ENCODE measurements at places on chromosomes 1 and 21.

- DNase-seq = no peak
Observed at GRCh38 chr1:109567877-109568672, 19.7 kb downstream of the GNAI3 start.

DNA sequence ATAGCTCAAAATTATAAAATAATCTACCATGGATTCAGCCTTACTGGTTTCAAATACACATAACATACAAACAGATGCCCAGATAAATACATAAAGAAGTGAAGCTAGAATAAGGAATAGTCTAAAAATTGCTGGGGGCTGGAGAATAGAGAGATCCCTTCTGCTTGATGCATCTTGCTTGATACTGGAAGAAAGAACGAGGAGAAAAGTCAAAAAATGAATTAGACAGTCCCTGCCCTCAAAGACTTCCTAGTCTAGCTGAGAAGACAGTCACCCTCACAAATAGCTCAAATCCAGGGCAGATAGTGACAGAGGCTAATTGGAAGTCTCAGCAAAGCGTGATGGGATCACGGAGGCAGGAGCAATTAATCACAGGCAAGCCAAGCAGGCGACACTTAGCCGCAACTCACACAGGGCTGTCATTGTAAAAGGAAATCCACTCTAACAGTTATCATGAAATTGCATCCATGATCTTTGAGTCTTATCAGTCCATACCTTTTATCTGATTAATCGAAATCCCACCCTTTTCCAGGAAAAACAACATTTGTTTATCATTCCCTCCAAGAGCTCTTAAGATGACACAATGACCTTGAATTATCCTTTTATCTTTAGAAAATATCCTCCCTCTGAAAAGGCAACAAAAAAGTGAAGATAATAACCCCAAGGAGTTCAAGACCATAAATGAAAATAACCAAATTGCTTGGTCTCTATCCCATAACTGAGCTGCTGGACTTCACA, 59.7 kb upstream of the TIAM1 start:
- no peak for DNase-seq

DNA sequence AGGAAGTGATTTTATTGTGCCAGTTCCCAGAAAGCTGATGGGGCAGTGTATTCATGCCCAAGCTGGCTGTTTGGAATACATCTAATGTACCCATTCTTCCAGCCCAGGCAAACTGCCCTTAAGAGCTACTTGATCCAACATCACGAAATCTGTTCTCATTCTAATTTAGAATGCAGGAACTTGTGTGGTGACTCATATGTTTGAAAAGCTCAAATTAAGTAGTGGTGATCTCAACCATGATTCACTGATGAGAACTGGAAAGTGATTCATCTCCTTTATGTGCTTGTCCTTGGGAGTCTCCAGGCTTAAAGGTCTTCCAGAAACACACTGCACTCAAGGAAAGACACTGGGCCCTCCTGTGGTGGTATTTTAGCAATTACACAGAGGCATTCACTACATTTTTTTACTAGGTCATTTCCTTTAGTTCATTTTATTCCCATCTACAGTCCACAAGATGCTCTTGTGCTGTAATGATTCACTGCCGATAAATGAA, 65.4 kb downstream of the RPE65 start:
- DNase-seq = peak; percentile 98

- DNase-seq = no peak
Observed at GRCh38 chr1:211320980-211321379, 5.7 kb upstream of the TRAF5 start.

GRCh38 chr1:207500306-207500705, 4.3 kb downstream of the CR1 start:
- DNase-seq = no peak

DNA sequence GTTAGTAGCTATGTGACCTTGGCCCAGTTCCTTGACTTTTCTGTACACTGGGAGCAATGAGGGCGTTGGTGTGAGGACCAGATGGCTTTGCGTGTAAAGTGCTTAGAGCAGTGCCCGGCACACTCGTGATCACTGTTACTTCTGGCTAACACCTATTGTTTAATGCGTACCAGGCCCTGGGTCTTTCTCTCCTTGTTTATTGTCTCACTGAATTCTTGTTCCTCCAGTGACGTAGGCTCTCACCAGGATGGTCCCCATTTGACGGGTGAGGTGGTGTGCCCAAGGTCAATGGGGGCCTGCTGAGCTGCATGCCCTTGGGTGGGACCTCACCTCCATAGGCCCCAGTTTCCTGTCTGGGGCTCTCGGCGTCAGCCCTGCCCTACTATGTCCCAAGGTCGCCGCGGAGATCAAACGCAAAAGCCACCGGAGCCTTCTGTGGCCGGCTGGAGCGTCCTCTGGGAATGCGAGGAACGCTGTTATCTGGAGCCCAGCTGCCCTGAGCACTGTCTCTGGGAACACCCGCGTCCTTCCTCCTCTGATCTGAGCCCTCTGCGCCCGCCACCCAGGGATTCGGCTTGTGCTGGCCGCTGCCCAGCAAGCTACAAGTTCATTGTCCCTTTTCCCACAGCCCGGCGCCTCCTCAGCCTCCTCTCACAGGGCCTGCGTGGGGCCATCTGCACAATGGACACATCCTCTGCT, 28.9 kb downstream of the ALPL start:
- DNase-seq = no peak

- no peak for DNase-seq
Observed at GRCh38 chr1:160437432-160438316, 37.3 kb downstream of the VANGL2 start.

- DNase-seq = no peak
Observed at GRCh38 chr1:248813546-248813945, 12.2 kb downstream of the SH3BP5L start.

DNA sequence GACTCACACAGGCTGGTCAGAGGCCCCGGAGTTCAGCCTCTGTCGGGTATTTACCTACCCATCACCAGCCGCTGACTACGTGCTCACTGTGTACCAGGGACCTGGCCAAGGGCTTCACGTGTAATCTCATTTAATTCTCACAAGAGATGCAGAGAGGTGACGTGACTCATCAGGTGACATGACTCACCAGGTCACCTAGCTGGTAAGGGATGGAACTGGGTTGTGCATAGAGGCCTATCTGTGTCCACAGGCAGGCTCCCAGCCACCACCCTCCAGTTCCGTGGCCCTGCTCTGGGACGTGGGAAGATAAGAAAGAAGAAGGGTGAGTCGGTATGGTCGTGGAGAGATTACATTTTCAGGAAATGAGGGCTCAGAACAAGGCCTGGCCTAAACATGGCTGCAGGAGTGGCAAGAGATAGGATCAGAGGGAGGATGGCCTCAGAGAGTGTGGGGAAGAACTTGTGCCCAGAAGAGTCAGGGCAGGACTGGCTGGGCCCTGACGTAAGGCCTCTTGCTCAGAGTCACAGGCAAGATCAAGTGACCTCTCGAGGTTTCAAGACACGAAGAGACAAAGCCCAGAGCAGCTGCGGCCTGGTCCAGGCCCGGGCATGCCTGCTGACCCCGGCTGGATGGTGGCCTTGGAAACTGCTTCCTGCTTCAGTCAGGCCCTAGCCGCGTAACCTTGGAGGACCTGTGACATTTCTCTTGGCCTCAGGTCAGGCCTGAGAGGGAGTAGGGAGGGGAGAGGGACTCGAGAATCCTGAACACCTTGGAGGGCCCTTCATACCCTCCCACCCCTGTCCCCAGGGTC, 52.7 kb upstream of the WASF2 start:
- DNase-seq = peak; percentile 62

- DNase-seq = no peak
Observed at GRCh38 chr21:42343556-42343955, 7.2 kb downstream of the TFF2 start.

DNA sequence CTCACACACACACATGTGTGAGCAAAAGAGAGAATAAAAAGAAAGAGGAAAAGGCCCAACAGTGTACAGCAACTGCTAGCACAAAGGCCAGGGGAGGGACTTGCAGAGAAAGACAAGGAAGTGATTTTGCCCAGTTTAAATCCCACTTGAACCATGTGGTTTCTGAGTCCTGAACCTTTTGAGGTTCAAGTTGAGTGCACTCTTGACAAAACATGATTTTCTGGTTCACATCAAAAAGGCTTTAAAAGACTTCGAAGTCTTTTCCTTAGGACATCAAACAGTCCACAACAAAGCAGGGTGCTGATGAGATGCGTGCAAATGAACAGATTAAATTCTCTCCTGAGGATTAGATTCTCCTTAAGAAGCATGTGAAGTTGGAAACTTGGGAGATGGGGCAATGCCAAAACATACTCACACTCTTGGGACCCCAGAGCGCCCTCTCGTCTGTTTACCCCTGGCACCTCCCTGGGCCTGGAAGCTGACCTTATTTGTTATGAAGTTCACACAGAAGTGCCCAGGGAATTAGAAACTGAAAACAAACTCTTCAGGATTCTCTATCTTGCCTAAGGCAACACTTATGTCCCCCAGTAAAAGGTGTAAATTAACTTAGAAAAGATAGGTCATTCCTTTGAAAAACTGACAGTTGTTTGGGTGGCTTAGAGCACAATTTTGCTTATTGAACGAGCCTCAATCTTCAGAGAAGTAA, 31.5 kb downstream of the RNF220 start:
- no peak for DNase-seq

- no peak for DNase-seq
Observed at GRCh38 chr1:16992675-16993074, 12.3 kb upstream of the MFAP2 start.

GRCh38 chr1:39332291-39332690, 127.8 kb downstream of the MACF1 start:
- DNase-seq = peak; percentile 16

DNA sequence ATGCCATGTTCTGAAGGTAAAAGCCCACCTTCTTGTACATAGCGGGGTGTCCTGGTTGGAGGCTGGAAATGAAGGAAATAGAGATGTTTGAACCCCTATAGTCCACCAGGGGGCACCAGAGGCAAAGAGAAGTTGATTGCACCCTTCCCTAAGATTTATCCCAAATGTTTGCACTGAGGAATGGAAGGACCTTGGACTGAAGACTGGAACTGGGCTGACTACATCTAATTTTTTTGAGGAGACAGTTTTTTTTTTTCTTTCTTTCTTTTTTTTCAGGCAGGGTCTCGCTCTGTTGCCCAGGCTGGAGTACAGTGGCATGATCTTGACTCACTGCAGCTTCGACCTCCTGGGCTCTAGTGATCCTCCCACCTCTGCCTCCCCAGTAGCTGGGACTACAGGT, 55.3 kb upstream of the EIF4G3 start:
- peak; percentile 79 for DNase-seq

- no peak for DNase-seq
Observed at GRCh38 chr1:236027104-236027503, 37.8 kb downstream of the NID1 start.

DNA sequence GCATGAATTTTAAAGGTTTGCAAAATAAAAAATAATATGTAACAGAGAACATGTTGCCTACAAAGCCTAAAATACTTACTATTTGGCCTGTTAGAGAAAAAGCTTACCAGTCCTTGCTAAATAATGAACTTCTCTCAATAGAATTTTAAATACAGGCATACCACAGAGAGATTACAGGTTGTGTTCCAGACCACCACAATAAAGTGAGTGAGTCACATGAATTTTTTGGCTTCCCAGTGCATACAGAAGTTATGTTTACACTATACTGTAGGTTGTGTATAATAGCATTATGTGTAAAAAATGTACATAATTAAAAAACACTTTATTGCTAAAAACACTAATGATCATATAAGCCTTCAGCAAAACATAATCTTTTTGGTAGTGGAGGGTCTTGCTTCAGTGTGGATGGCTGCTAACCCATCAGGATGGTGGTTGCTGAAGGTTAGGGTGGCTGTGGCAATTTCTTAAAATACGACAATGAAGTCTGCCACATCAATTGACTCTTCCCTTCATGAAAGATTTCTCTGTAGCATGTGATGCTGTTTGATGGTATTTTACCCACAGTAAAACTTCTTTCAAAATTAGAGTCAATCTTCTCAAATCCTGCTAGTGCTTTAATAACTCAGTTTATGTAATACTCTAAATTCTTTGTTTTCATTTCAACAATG, 48.6 kb downstream of the SCYL3 start:
- DNase-seq = no peak
